ENCODE measurements at places on chromosomes 7 and 10. TPM values are rescaled to one million over a fixed set of nuclear protein-coding genes. Genes with fewer than 3 reads are reported as not detected.
A peak's percentile ranks its signal among the peaks of the same experiment; 100 is the strongest.

GRCh38 chr7:92631067-92631849 is 41.1 kb upstream of the FAM133B start:
- no peak for DNase-seq

DNA sequence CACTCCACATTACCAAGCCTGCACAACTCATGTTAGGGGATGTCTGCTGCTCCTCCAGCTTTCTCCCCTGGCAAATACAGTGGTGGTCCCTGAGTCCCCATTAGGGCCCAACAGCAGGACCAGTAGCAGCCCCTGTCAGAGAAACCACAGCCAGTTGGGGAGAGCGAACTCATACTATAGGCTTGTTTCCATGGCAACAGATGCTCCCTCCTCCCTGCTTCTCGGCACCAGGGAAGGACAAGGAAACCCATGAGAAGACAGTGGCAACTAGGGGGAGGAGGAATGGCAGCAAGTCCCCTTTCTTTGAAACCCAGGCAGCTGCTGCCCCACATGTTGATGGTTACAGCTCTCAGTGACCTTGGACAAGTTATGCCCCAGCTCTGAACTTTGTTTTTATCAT is 326.4 kb downstream of the KCNMA1 start:
- no peak for DNase-seq

- DNase-seq: peak; percentile 67
Measured at GRCh38 chr7:157925383-157925875, 588.6 kb downstream of the DNAJB6 start.

DNA sequence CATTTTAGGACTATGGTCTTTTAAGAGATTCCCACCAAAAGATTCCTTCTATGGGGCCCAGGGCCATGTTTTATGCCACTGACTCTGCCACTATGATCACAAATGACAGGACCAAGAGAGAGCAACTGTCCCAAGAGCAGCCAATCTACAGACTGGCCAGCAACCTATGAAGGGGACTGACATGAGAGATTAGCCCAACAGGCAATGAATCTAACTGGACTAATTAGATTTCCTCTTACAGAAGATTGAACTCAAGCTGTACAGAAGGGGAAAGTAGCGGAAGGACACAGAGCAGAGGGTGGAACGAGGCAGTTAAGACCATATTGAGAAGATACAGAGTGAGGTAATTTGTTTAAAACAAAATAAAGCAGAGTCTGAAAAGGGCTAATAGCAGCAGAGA is 25.8 kb downstream of the ZNF800 start:
- no peak for DNase-seq

GRCh38 chr7:2670720-2671391 is 17.1 kb upstream of the AMZ1 start:
- no peak for DNase-seq

GRCh38 chr7:155804897-155805825 is 7.1 kb downstream of the SHH start:
- DNase-seq: peak; percentile 68

GRCh38 chr10:17607603-17608332 is 9.4 kb downstream of the HACD1 start:
- no peak for DNase-seq

DNA sequence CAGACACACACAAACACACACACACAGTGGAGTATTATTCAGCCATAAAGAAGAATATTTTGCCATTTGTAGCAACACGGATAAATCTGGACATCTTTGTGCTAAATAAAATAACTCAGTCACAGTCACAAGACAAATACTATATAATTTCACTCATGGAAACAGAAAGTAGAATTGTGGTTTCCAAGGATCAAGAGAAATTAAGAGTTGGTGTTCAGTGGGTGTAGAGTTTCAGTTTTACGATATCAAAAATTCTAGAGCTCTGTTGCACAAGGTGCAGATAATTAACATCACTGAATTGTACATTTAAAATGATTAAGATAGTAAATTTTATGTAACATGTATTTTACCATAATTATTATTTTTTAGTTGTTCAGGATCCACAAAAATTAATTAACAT is 1235.0 kb downstream of the XPNPEP1 start:
- no peak for DNase-seq

- no peak for DNase-seq
Measured at GRCh38 chr7:24341691-24342413, 57.9 kb downstream of the NPY start.

DNA sequence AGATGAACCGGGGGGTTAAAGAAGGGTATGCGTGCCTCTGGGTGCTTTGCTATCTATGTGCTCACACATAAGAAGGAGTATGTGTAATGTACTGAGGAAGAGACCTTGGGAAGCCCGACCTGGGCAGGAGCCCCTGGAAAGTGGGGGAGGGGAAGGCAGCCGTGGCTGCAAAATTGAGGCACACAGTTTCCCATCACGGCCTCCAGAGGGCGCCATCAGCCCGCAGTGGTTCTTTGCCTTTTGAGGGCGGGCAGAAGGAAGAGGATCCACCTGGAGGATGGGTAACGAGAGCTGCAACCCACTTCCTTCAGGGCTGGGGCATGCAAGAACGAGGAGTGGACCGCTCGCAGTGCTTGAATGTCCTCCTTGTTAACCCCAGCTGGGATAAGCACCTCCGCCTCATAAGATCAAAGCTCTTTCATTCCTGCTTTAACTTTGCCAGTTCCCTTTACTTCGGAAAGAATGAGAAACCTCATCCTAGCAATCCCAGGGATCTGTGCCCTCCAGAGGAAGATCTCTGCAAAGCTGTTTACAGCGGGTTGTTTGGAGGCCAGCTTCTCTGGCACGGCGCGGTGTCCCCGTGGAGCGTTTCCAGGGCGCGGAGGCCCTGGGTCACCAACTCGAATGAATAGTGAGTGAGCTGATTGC is 77.9 kb downstream of the PCGF5 start:
- DNase-seq: no peak

DNA sequence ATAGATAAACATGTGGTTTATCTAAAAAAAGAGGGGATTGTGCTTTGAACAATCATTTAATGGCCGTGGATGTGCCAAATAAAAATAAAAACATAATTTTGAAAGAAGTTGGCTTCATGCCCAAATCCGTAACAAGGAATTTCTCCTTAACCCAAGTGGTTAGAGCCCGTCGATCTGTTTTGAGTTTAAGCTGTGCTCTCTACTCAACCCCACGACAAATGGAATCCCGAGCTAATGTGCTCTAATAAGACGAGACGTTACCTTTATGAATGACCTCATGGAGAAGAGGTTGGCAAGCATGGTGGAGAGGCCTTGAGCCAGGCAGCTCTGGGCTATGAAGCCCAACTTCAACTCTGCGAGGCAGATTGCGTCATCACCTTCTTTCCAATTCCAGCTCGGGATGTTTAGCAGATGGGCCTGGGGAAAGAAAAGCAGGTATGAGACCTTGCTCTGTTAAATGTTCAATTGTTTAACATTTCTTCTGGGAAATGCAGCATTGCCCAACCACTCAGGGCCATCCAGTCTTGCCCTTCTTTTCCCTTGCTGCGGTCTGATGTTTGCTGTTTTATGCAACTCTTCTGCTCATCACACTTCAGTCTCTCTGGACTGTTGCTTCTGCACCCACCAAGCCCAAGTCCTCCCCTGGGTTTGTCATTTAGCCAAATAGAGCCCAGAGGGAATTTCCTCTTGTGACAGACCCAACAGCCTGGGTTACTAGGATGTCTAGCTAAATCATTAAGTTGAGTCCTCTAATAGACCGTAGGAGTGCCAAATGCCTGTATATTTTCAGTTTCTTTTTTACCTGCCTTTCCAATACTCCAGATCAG is 564.6 kb downstream of the KCNMA1 start:
- no peak for DNase-seq

Gene ZNF736
- total RNA-seq: not detected

Gene ASB15
- total RNA-seq: not detected

Gene NPSR1
- not detected for total RNA-seq

Measured in chondrocyte (in vitro differentiated cells).